Sigmoid colon (tissue), 7 donors: ENCODE measurements at places on chromosomes 16 and 17. TPM values are rescaled to one million over a fixed set of nuclear protein-coding genes. Genes with fewer than 3 reads are reported as not detected.
A peak's percentile ranks its signal among the peaks of the same experiment; 100 is the strongest.

GRCh38 chr16:88686062-88686438 lies 257 bp downstream of the SNAI3 start:
- DNase-seq: no peak

Gene SOX9
- total RNA-seq: 0.28 TPM

GRCh38 chr17:68819465-68819864 lies 135.7 kb downstream of the ABCA8 start:
- no peak for DNase-seq

Gene B9D1
- 16.1 TPM for total RNA-seq

- peak; percentile 73 for DNase-seq
Observed at GRCh38 chr17:59963738-59964481, 630 bp downstream of the RNFT1 start.

Gene MAF
- total RNA-seq: 19.1 TPM

Gene TBX6
- total RNA-seq: 1.1 TPM

GRCh38 chr17:9766970-9767369 lies 24.4 kb downstream of the DHRS7C start:
- DNase-seq: no peak

DNA sequence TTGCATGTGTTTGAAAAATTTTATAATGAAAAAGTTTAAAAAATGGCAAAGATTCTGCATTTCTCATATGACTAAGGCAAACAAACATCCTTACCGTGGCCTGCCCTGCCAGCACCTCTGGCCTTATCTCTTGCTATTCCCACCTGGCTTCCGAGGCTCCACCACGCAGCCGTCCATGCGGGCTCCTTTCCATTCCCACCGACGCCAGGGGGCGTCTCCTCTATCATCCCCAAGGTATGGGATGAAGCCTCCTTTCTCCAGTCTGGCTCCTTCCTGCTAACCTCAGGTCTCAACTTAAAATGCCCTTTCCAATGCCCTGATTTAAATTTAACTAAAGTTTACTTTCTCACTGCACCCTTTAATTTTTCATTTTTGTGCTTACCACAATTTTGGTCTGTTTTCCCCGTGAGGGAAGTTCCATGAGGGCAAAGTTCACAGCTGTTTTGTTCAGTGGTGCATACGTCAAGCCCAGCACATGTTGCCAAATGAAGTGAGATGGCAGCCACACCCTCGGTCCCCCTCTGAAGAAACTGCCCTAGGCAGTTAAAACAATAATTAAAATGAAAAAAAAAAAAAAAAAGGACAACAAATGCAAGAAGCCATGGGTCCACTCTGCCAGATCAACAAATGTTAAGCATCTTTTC lies 13.3 kb upstream of the SDK2 start:
- no peak for DNase-seq

Gene GPRC5C
- total RNA-seq: 12.5 TPM

DNA sequence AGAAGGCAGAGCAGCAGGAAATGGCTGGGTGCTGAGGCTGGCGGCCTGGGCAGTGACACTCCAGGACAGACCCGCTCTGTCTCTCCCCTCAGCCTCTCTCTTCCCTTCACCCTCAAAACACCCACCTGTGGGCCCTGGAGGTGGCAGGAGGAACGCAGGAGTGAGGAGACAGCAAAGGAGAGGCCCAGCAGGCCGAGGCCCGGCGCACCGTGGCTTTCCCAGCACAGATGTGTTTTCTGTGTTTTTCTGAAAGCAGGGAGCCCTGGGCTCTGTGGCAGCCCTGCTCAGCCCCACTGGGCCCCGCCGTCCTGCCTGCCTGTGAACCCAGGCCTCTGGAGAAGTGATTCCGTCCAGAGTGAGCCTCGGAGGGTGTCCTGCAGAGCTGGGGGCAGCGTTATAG lies 30.5 kb downstream of the ZNF469 start:
- no peak for DNase-seq

GRCh38 chr16:88758227-88758943 lies 26.6 kb downstream of the PIEZO1 start:
- no peak for DNase-seq

DNA sequence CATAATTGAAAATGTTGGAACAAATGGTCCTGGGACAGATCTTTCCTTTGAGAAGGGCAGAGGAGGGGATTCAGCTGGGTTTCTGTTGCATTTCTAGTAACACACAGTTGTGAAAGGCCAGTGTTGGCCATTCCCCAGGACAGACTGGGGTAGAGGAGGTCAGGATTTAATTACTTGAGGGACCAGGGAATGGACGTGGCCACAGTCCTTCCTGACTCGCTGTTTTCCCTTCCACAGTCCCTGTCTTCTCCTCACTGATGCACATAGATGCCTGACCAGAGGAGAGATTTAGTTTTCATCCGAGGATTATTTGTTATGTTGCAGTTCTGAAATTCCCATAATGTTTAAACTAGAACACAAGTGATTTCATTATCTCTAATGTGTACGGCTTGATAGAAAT lies 25.2 kb upstream of the HEATR6 start:
- DNase-seq: no peak

GRCh38 chr17:61662741-61663140 lies 71.7 kb upstream of the NACA2 start:
- no peak for DNase-seq

Gene KCNH6
- not detected for total RNA-seq

Gene EVI2B
- total RNA-seq: 17.5 TPM

DNA sequence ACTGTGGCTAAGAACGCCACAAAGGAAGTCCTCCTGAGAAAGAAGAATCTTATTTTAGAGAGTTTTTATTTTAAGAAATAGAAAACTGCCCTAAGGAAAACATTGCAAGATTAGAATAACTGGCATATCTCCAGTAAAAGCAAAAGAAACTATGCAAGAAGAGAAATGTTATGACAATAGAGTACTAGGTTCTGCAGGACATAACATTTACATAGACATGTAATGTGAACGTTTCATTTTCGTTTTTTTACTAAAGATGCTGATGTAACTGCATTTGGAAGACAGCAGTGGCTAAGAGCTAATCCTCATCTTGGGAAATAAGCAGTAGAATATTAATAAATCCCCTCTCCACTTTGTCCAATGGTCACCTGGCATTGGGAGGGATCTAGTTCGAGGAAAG lies 7.8 kb upstream of the ASGR2 start:
- no peak for DNase-seq

Gene NECAB2
- not detected for total RNA-seq

DNA sequence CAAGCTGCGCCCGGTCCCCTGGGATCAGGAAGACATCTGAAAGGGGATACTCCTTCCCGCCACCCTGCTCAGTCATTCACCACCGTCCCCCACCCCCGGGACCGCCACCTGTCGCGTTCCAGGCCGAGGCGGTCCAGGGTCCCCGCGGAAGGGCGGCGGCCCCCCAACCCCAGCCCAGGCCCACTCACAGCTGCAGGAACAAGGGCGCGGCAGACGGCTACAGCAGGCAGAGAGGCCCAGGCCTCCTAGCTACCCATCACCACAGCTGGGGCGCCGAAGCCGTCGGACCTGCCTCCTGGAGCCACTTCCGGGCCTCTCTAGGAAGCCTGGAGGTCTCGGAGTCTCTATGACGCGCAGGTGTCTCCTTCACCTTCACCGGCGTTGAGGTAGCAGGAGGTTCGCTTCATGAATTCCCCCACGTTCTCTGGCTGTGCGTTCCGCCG lies at the start of gene SDR42E1:
SDR42E1 (minus strand) TSS at position 272 of the 443 bp plus-strand sequence. CDS start 10,612 bp downstream, outside the sequence.
- no peak for DNase-seq

GRCh38 chr17:75831032-75831571 lies 13.1 kb downstream of the UNC13D start:
- DNase-seq: no peak

GRCh38 chr16:27458258-27458657 lies 56.3 kb downstream of the IL21R start:
- DNase-seq: no peak

GRCh38 chr17:31558748-31559583 lies 167.5 kb downstream of the RAB11FIP4 start:
- DNase-seq: peak; percentile 92

Gene PRSS27
- 5.0 TPM for total RNA-seq

DNA sequence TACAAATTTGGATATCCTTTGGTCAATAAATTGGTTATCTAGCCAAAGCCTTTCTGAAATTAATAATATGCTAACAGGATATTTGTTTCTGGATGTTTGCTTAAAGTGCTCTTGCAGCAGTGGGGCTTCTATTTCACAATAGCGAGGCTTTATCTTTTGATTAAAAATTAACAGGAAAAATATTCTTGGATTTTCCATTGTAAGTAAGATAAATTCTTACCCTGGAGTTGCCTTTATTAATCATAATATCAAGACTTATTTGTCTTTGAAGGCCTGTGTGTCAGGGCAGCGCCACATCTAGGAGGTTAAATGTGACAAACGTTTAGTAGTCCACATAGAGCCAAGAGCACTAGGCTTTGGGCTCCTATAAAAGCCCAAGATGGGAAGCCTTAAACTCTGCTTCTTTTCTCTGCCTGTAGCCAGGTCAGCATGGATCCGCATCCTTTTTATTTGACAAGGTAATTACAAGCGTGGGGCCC lies 5.3 kb downstream of the TMEM97 start:
- DNase-seq: no peak

GRCh38 chr16:30621765-30622164 lies 11.6 kb upstream of the ZNF689 start:
- no peak for DNase-seq

DNA sequence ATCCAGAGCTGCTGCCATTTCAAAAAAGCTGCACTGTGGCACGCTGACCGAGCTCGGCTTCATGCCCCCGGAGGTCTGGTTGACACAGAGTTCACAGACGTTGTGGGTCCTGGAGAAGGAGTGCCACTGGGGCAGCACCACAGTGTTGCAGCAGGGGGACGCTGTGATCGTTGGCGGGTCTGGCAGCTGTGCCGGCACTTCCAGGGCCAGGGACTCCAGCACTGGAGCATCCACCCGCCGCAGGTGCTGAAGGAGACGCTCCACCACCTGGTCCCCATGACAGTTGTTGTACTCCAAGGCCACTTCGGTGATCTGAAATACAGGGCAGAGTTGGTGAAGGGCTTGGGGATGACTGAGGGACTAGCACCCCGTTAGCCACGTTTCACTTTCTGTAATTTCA lies 23.5 kb downstream of the SNN start:
- peak; percentile 54 for DNase-seq

GRCh38 chr16:8537691-8538342 lies 52.5 kb downstream of the TMEM114 start:
- DNase-seq: no peak

DNA sequence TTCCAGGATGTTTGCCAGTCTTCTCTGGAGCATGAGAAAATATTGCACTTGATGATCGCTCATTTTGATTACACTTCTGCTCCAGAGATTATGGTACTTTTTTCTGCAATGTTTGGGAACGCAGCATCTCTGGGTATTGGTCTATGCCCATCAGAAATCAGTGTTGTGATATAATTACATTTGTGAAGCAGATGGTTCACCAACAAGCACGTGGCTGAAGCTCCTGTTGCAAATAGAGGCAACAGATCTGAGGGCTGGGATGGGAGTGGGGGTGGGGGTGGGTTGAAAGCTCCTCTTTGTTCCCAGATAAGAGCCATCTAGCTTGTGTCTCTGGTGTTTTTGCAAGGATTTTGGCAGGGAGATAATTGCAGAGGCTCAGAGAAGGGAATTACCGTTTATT lies 252.3 kb downstream of the SHISA9 start:
- no peak for DNase-seq

Gene TMEM114
- not detected for total RNA-seq

Gene AIPL1
- not detected for total RNA-seq

DNA sequence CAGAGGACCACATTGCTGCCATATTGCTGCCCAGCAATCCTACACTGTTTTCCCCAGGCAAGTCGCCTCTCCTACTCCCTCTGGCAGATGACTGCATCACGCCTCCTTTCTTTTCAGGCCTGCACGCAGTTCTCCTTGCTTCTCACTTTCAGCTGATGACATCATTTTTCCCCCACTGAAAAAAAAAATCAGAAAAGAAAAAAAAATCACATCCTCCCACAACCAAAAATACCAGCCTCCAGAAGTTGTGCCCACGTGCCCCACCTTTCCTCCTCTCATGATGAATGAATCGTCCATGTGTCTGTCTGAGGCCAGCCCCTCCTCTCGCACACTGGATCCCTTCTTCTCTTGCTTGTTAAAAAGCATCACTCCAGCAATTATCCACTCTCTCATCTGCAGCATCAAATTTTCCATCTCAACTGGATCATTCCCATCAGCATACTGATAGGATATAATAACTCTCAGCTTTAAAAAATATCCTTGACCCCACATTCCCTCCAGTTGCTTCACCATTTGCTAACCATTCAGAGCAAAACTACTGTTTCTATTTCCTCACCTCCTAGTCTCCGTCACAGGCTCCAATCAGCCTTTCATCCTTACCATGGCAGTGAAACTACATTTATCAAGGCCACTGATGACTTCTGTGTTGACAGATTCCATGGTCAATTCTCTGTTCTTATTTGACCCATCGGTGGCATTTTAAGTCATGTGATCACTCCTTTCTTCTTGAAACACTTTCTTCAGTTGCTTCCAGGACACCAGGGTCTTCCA lies 30.1 kb upstream of the DYNLL2 start:
- no peak for DNase-seq

DNA sequence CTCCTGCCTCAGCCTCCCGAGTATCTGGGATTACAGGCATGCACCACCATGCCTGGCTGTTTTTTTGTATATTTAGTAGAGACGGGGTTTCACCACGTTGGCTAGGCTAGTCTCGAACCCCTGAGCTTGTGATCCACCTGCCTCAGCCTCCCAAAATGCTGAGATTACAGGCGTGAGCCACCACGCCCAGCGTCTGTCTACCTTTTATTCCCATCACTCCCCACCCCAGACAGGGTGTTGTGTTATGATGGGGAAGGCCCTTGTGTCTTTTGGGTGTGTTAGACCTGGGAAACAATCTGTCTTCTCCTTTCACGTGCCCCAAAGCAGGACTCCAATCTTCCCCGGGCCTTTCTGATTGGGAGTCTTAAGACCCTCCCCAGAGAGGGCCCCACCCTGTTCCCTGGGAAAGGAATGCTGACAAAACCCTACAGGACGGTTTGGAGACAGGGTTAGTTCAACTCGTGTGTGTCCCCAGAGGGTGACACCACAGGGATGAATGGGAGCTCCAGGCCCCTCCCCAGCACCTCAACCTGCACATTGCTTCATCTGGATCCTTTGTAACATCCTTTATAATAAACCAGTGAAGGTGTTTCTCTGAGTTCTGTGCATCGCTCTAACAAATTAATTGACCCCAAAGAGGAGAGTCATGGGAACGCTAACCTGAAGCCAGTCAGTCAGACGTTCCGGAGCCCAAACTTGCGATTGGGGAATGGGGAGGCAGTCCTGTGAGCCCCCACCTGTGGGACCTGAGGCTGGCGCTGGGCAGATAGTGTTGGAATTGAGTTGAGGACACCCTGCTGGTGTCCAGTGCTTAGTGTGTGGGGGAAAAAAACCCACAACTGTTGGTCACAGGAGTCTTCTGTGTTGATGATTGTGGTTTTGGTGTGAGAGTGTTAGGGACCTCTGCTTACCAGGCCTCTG lies 3.2 kb upstream of the ELOB start:
- peak; percentile 48 for DNase-seq

DNA sequence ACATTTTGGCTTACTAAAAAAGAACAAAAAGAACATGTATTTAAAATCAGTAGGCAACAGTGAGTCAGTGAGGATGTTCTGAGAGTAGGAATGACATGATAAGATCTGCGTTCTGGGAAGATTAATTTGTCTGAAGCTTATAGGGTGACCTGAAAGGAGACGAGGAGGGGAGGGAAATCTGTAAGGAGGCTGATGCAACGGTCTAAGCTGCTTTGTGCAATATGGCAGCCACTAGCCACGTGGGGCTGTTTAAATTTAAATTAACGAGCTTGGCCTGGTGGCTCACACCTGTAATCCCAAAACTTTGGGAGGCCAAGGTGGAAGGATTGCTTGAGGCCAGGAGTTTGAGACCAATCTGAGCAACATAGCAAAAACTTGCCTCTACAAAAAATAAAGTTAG lies 181.6 kb upstream of the CACNG3 start:
- no peak for DNase-seq

- no peak for DNase-seq
Observed at GRCh38 chr16:82735673-82736091, 108.9 kb downstream of the CDH13 start.

- no peak for DNase-seq
Observed at GRCh38 chr17:55580596-55581133, 69.4 kb upstream of the SMIM36 start.
